ENCODE measurements at places on chromosomes 2 and 18. TPM values are rescaled to one million over a fixed set of nuclear protein-coding genes. Genes with fewer than 3 reads are reported as not detected.

- DNase-seq: peak; percentile 68
- peak overlapping the region; percentile 32 for H3K27ac ChIP-seq
- no peaks in the 10 kb centered on the region for H3K36me3 ChIP-seq
- H3K4me1 ChIP-seq: peaks cover 33% of the 10 kb centered on the region
- no peak overlapping the region for H3K4me3 ChIP-seq
- H3K27me3 ChIP-seq: no peaks in the 10 kb centered on the region
These were observed 21.7 kb upstream of the CTAGE1 start for GRCh38 chr18:22439447-22439846.

GRCh38 chr2:38159191-38159590 lies 83.2 kb upstream of the CYP1B1 start:
- no peak overlapping the region for H3K4me3 ChIP-seq
- no peaks in the 10 kb centered on the region for H3K27me3 ChIP-seq
- DNase-seq: no peak
- no peaks in the 10 kb centered on the region for H3K4me1 ChIP-seq
- H3K36me3 ChIP-seq: no peaks in the 10 kb centered on the region

DNA sequence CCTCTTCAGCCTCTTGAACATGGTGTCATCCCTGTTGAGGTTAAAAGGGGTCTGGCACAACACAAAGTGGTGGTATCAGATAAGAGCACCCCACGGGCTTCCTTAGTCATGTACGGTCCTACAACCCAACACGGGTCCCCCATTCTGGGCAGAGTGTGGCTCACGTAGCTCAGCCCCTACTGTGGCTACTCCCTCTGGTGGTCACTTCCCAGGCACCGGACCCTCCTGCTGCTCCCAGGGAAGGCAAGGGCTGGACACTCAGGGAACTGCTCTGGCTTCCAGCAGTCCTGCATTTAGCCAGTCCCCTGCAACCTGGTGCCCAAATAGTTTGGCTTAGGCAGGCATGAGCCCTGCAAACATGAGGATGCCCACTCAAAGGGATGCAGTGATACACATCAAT lies 58.6 kb downstream of the GALNT14 start:
- no peak for DNase-seq
- H3K36me3 ChIP-seq: no peaks in the 10 kb centered on the region
- no peaks in the 10 kb centered on the region for H3K4me1 ChIP-seq
- H3K27ac ChIP-seq: no peak overlapping the region
- no peaks in the 10 kb centered on the region for H3K27me3 ChIP-seq

GRCh38 chr18:12751891-12752290 lies 49.0 kb downstream of the PSMG2 start:
- H3K4me1 ChIP-seq: peaks cover 11% of the 10 kb centered on the region
- no peak overlapping the region for H3K27ac ChIP-seq
- no peaks in the 10 kb centered on the region for H3K27me3 ChIP-seq
- H3K4me3 ChIP-seq: no peak overlapping the region
- no peaks in the 10 kb centered on the region for H3K36me3 ChIP-seq
- DNase-seq: no peak

- peaks cover 52% of the 10 kb centered on the region for H3K36me3 ChIP-seq
- no peak overlapping the region for H3K4me3 ChIP-seq
- no peaks in the 10 kb centered on the region for H3K27me3 ChIP-seq
- DNase-seq: no peak
- H3K27ac ChIP-seq: no peak overlapping the region
These were observed 41.6 kb downstream of the DDX1 start for GRCh38 chr2:15633043-15633970.

- H3K27me3 ChIP-seq: no peaks in the 10 kb centered on the region
- H3K4me1 ChIP-seq: no peaks in the 10 kb centered on the region
- H3K4me3 ChIP-seq: no peak overlapping the region
- H3K36me3 ChIP-seq: peaks cover 42% of the 10 kb centered on the region
- DNase-seq: no peak
These were observed 70.1 kb downstream of the SLC39A10 start for GRCh38 chr2:195727106-195727505.

GRCh38 chr2:69917852-69918251 lies 2.9 kb downstream of the MXD1 start:
- DNase-seq: peak; percentile 93
- H3K27ac ChIP-seq: peak overlapping the region; percentile 87

DNA sequence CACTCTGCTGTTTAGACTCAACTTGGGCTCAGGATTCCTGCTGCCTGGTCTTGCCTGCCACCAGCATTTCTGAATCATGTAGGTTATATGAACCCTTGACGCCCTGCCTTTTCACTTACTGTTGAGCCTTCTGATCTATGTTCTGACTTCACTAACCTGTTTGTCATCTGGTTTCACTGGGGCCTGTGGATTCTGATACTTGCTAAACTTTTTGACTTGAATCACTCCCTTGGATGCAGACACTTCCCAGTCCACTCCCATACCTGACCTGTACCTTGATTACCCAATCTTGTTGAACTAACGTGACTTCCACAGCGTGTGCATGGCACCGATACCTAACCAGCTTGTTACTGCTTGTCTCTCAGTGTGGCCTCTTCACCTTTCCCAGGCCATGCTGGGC lies 35.6 kb upstream of the SPAG16 start:
- H3K4me3 ChIP-seq: no peak overlapping the region
- DNase-seq: no peak
- H3K4me1 ChIP-seq: peaks cover 13% of the 10 kb centered on the region
- H3K27me3 ChIP-seq: no peaks in the 10 kb centered on the region

DNA sequence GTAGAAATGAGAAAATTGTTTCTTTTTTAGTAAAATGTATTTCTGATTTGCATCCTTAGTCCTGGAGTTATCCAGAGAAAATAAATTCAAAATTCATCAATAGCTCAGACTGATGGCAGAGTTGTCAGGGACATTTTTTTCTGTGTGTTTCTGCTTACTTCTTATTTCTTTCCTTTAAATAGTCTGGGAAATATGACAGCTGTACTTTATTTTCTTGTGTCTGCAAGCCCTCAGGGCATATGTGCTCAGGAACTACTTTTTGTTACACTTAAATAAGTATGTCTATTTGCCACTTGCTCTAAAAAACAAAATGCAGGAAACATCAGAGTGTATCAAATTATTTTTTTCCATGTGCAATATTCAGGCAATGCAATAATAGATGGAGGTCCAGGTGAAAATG lies 126.8 kb upstream of the UNC80 start:
- peaks cover 35% of the 10 kb centered on the region for H3K4me1 ChIP-seq
- H3K27ac ChIP-seq: no peak overlapping the region
- no peaks in the 10 kb centered on the region for H3K36me3 ChIP-seq
- H3K27me3 ChIP-seq: no peaks in the 10 kb centered on the region
- DNase-seq: no peak
- H3K4me3 ChIP-seq: no peak overlapping the region

- H3K27ac ChIP-seq: no peak overlapping the region
- no peak for DNase-seq
- H3K27me3 ChIP-seq: peaks cover 32% of the 10 kb centered on the region
- H3K4me3 ChIP-seq: no peak overlapping the region
- no peaks in the 10 kb centered on the region for H3K4me1 ChIP-seq
These were observed 35.1 kb downstream of the REEP1 start for GRCh38 chr2:86302320-86302719.

Gene COL4A4
- total RNA-seq: 0.76 TPM
